IMR-90 (cell line): ENCODE measurements at places on chromosomes 12 and 14. TPM values are rescaled to one million over a fixed set of nuclear protein-coding genes. Genes with fewer than 3 reads are reported as not detected.

The GLT8D2 gene
- 30.8 and 33.5 TPM in 2 replicates for total RNA-seq

The GPR65 gene
- 0.18 and 0.28 TPM in 2 replicates for total RNA-seq

The TIGAR gene
- 7.3 and 13.9 TPM in 2 replicates for total RNA-seq

The OTOGL gene
- total RNA-seq: 0.18 and 0.28 TPM in 2 replicates

The KRT74 gene
- not detected in 2 replicates for total RNA-seq

The IFNG-AS1 gene
- not detected in 2 replicates for total RNA-seq

The ARHGAP9 gene
- total RNA-seq: 0.18 and 0.28 TPM in 2 replicates

The STYK1 gene
- 0.72 and 1.1 TPM in 2 replicates for total RNA-seq

The PPP1R36 gene
- total RNA-seq: 0.28 and 0.54 TPM in 2 replicates

The IGF1 gene
- under 0.01 and 0.28 TPM in 2 replicates for total RNA-seq

The PLA2G1B gene
- total RNA-seq: not detected in 2 replicates

The APOF gene
- not detected in 2 replicates for total RNA-seq

The LMNTD1 gene
- 4.3 and 4.7 TPM in 2 replicates for total RNA-seq

The PLXNC1 gene
- 1.1 and 1.6 TPM in 2 replicates for total RNA-seq

The FOXA1 gene
- total RNA-seq: under 0.01 and 0.18 TPM in 2 replicates

The HOXC6 gene
- not detected in 2 replicates for total RNA-seq

The RFX4 gene
- not detected in 2 replicates for total RNA-seq

The RNASE3 gene
- not detected in 2 replicates for total RNA-seq

The FAM234B gene
- total RNA-seq: 6.7 and 8.6 TPM in 2 replicates

The ADCY6 gene
- total RNA-seq: 18.1 and 18.5 TPM in 2 replicates

The TGM1 gene
- 0.56 and 0.72 TPM in 2 replicates for total RNA-seq

The EIF2S3B gene
- total RNA-seq: 4.4 and 6.8 TPM in 2 replicates

The KCNJ8 gene
- total RNA-seq: 13.9 and 15.8 TPM in 2 replicates

The DNAI7 gene
- total RNA-seq: under 0.01 and 0.28 TPM in 2 replicates

The NEUROD4 gene
- not detected in 2 replicates for total RNA-seq

The CDCA3 gene
- total RNA-seq: 23.5 and 30.3 TPM in 2 replicates

The FAM186B gene
- total RNA-seq: 0.18 and 0.28 TPM in 2 replicates

The SLCO1B1 gene
- total RNA-seq: not detected in 2 replicates

The PRKD1 gene
- total RNA-seq: 12.8 and 12.9 TPM in 2 replicates

The SLC7A8 gene
- not detected in 2 replicates for total RNA-seq

The GNG2 gene
- 13.1 and 18.6 TPM in 2 replicates for total RNA-seq

The PDZRN4 gene
- total RNA-seq: not detected in 2 replicates

The KRT85 gene
- not detected in 2 replicates for total RNA-seq

The POTEG gene
- not detected in 2 replicates for total RNA-seq

The ABHD12B gene
- 0.18 TPM in 1 of 2 replicates, not detected in the other for total RNA-seq

The FZD10 gene
- total RNA-seq: not detected in 2 replicates

The ART4 gene
- total RNA-seq: not detected in 2 replicates

The PTCSC3 gene
- total RNA-seq: not detected in 2 replicates

The TCL1A gene
- total RNA-seq: not detected in 2 replicates

The ANKRD33 gene
- total RNA-seq: under 0.01 TPM in 1 of 2 replicates, not detected in the other

The DDN gene
- under 0.01 and 0.18 TPM in 2 replicates for total RNA-seq

The NT5DC3 gene
- 17.6 and 23.1 TPM in 2 replicates for total RNA-seq

The KRT82 gene
- not detected in 2 replicates for total RNA-seq

The DPPA3 gene
- not detected in 2 replicates for total RNA-seq

The TMEM117 gene
- total RNA-seq: 21.0 and 29.7 TPM in 2 replicates

The SLC4A8 gene
- 4.4 and 5.2 TPM in 2 replicates for total RNA-seq

The SLC25A47 gene
- total RNA-seq: not detected in 2 replicates

The LRFN5 gene
- 3.6 TPM in 2 replicates for total RNA-seq
